ENCODE measurements at places on chromosomes 13 and 19. TPM values are rescaled to one million over a fixed set of nuclear protein-coding genes. Genes with fewer than 3 reads are reported as not detected.

DNA sequence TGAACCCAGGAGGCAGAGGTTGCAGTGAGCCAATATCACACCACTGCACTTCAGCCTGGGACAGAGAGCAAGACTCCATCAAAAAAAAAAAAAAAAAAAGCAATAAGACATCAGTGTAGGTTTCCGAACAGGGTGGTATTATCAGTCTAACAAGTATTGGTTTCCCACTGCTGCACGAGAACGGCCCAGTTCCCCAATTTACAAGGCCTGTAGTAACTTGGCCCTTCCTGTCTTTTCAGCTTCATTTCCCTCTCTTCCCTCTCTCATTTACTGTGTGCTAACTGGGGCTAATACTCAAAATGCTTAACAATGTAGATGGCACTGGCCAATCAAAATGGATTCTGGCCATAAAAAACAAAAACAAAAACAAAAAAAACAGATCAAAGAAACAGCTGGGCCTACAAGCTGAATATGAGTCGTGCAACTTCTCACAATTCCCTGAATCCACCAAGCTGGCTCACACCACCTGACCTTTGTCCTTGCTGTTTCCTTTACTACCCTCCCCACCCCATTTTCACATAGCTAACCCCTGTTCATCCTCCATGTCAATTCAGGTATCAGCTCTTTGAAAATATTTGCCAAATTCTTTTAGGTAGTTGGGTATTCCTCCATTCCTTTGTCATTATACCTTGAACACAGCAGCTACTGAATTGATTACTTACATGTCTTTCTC lies 2.4 kb downstream of the TEX101 start:
- DNase-seq, result no peak

GRCh38 chr19:6503407-6504201 lies 1.5 kb upstream of the TUBB4A start:
- DNase-seq, result no peak

- peak; percentile 88 for DNase-seq
Observed at GRCh38 chr13:25114220-25114619, 18.3 kb downstream of the PABPC3 start.

GRCh38 chr13:54637366-54637765 lies 1608.8 kb downstream of the OLFM4 start:
- DNase-seq, result no peak

DNA sequence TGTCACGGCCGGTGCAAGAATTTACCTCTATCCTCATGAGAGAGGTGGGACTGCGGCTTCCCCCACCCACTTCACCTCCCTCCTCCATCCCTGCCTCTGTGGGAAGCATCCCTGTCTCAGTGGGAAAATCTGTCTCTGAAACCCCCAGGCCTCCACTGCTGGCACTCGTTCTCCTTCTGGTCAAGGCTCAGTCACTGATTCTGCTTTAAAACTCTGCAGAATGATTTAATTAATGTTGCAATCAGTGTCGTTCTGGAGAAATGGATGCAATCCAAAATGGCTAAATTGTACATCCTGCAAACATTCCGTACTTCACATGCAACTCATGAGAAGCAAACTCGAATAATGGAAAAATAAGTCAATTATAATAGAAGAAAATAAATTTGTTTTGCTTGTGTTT lies 5.6 kb downstream of the RASL11A start:
- DNase-seq, result no peak

GRCh38 chr13:93848247-93848646 lies 621.6 kb downstream of the GPC6 start:
- DNase-seq, result no peak

The HCN2 gene
- total RNA-seq, result 8.1 TPM

The TMEM38A gene
- total RNA-seq, result 11.1 TPM

The ADGRE2 gene
- 3.2 TPM for total RNA-seq

The ERICH4 gene
- total RNA-seq, result not detected

The AMH gene
- total RNA-seq, result 11.2 TPM

The CD70 gene
- total RNA-seq, result 1.7 TPM

The RRAS gene
- total RNA-seq, result 11.4 TPM

The IGFL3 gene
- total RNA-seq, result not detected

The NECTIN2 gene
- total RNA-seq, result 164 TPM
